Breast epithelium (tissue), 4 donors: ENCODE measurements at places on chromosomes 5 and 9. TPM values are rescaled to one million over a fixed set of nuclear protein-coding genes. Genes with fewer than 3 reads are reported as not detected.
A peak's percentile ranks its signal among the peaks of the same experiment; 100 is the strongest.

DNA sequence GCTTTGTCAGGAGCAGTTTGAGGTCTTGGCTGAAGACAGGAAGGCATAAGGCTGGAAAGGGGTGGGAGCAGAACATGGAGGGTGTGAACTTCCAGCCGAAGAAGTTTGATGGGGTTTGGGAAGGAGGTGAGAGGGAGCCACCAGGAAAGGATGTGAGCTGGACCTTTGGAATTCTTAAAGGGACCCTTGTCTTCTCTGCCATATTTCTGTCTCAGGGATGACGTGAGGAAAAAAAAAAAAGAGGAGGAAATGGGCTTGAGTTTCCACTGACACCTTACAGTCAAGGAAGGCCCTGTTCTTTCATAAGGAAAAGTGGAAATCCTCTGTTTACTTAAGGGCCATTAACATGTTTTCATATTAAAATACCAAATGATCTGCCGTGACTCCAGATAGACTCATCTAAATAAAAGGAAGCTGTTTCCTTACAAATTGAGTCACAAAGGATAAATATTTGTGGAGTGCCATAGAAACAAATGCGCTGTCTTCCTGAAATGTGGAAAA lies 132.1 kb downstream of the PALM2AKAP2 start:
- DNase-seq: no peak
- H3K36me3 ChIP-seq: no peaks in the 10 kb centered on the region
- H3K4me1 ChIP-seq: no peaks in the 10 kb centered on the region

GRCh38 chr5:158265346-158265745 lies 406.4 kb upstream of the CLINT1 start:
- no peak overlapping the region for H3K27ac ChIP-seq
- H3K4me3 ChIP-seq: no peak overlapping the region
- H3K36me3 ChIP-seq: no peaks in the 10 kb centered on the region

GRCh38 chr5:87746891-87747377 lies 334.2 kb upstream of the CCNH start:
- no peak for DNase-seq
- H3K36me3 ChIP-seq: no peaks in the 10 kb centered on the region
- H3K27ac ChIP-seq: no peak overlapping the region
- H3K4me1 ChIP-seq: no peaks in the 10 kb centered on the region
- no peaks in the 10 kb centered on the region for H3K27me3 ChIP-seq

- H3K27me3 ChIP-seq: no peaks in the 10 kb centered on the region
- H3K4me3 ChIP-seq: no peak overlapping the region
- no peak for DNase-seq
- H3K27ac ChIP-seq: no peak overlapping the region
These were observed 29.6 kb downstream of the SAR1B start for GRCh38 chr5:134603059-134603458.

DNA sequence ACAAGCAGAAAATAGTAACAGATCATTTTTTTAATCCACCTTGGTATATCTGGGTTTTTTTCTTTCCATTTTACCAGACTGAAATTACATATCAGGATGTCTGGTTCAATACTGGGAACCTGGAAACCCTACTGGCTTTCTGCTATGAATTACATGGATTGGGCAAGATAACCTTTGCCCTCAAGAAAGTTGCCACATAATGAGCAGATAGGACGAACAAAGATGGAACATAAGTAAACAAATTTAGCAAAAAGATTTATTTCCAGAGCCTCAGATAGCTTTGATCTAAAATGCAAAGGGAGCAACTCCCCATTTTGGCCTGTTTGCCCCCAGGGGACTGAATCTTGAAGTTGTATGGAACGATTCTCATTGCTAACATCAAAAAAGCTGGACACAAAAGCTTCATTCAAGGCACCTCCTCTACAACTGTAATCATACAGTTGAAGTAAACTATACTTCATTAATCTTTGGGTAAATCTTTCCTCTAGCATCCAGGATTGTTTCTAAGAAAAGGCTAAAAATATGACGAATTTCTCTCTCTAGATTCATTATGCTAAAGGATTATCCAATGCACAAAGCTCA lies 131.6 kb upstream of the PTGER4 start:
- no peaks in the 10 kb centered on the region for H3K36me3 ChIP-seq
- H3K27ac ChIP-seq: no peak overlapping the region
- no peaks in the 10 kb centered on the region for H3K27me3 ChIP-seq
- DNase-seq: no peak

DNA sequence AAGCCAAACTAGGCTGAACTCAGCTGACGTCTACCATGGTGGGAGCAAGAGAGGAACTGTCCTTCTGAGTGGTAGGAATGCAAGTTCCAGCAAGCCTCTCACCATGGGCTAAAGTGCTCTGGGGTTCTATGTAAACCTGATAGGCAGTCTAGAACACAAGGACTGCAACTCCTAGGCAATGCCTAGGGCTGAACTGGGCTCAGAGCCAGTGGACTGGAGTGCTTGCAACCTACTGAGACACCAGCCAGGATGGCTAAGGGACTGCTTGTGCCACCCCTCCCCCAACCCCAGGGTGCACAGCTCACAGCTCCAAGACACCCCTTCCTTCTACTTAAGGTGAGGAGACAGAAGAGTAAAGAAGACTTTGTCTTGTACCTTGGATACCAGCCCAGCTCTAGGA lies 12.1 kb upstream of the RCL1 start:
- H3K4me1 ChIP-seq: no peaks in the 10 kb centered on the region
- no peaks in the 10 kb centered on the region for H3K27me3 ChIP-seq
- H3K4me3 ChIP-seq: no peak overlapping the region
- H3K36me3 ChIP-seq: no peaks in the 10 kb centered on the region

GRCh38 chr5:6755519-6755918 lies 42.3 kb downstream of the TENT4A start:
- no peaks in the 10 kb centered on the region for H3K4me1 ChIP-seq
- no peak for DNase-seq
- no peaks in the 10 kb centered on the region for H3K27me3 ChIP-seq

DNA sequence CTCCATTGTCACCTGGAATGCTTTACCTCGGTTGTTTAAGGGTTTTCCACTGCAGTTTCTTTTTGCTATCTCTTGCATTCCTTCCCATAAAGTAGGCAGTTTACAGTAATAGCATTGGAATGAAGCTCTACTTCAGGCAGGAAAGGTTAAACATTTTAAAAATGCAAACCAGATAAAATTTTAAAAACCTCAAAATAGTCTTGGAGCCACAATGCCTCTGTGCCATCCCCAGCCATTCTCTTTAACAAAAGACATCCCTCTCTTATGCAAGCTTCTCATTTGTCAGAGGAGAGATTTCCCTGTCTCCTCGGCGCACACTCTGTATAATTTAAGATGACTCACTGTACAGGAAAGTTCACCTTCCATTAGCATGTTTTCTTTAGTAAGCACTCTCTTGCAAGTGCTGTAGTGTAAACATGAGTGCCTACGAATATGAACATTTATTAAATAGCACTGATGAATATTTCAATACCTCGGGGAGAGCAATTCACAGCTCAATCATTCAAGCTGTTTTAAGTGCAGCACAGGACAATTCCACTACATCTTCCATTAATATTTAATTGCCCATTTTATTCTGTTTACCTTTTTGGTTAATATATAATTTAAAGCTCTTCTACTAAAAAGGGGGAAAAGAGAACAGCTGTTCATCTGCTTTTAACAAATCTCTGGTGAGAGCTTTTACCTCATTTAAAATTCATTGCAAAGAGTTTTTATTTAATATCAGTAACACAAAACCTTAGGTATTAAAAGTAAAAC lies 343.6 kb downstream of the SPATA31D1 start:
- H3K36me3 ChIP-seq: no peaks in the 10 kb centered on the region
- H3K27ac ChIP-seq: no peak overlapping the region
- DNase-seq: no peak
- no peaks in the 10 kb centered on the region for H3K4me1 ChIP-seq
- no peaks in the 10 kb centered on the region for H3K27me3 ChIP-seq

- no peaks in the 10 kb centered on the region for H3K27me3 ChIP-seq
- no peak overlapping the region for H3K27ac ChIP-seq
- H3K4me3 ChIP-seq: no peak overlapping the region
- no peaks in the 10 kb centered on the region for H3K4me1 ChIP-seq
- DNase-seq: no peak
These were observed 306.1 kb upstream of the WWC1 start for GRCh38 chr5:167985373-167985772.

GRCh38 chr5:53368516-53368915 lies 111.9 kb upstream of the FST start:
- H3K4me1 ChIP-seq: no peaks in the 10 kb centered on the region
- no peak overlapping the region for H3K27ac ChIP-seq
- no peaks in the 10 kb centered on the region for H3K36me3 ChIP-seq
- H3K27me3 ChIP-seq: no peaks in the 10 kb centered on the region
- H3K4me3 ChIP-seq: no peak overlapping the region

GRCh38 chr9:121692606-121693387 lies 41.4 kb downstream of the DAB2IP start:
- H3K4me1 ChIP-seq: no peaks in the 10 kb centered on the region
- H3K27ac ChIP-seq: peak overlapping the region; percentile 45
- no peaks in the 10 kb centered on the region for H3K27me3 ChIP-seq

- H3K4me1 ChIP-seq: no peaks in the 10 kb centered on the region
- H3K27me3 ChIP-seq: no peaks in the 10 kb centered on the region
- H3K27ac ChIP-seq: no peak overlapping the region
- H3K36me3 ChIP-seq: no peaks in the 10 kb centered on the region
- no peak for DNase-seq
These were observed 445.6 kb downstream of the MAT2B start for GRCh38 chr5:163951069-163951468.

GRCh38 chr9:129675620-129676019 lies 10.2 kb downstream of the PRRX2 start:
- no peaks in the 10 kb centered on the region for H3K27me3 ChIP-seq
- no peak overlapping the region for H3K4me3 ChIP-seq
- no peaks in the 10 kb centered on the region for H3K36me3 ChIP-seq

GRCh38 chr9:11973011-11973410 lies 720.2 kb upstream of the TYRP1 start:
- no peak overlapping the region for H3K27ac ChIP-seq
- no peaks in the 10 kb centered on the region for H3K27me3 ChIP-seq

DNA sequence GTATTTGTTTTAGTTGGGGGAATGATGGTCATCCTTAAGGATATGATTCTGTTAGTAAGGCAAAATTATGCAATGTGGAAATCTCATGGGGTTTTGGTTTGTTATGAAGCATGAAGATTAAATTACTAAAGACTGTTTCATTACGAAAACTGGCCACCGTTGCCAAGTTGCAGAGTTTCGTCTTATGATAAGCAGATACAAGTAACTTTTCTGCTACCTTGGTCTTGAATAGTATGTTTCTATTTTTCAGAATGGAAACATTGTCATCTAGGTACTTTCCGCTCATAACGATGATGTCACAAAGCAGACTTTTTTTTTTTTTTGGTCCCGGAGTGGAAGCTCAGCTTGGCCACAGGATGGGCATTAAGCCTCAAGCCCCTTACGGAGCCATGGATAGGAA lies 4.2 kb downstream of the CCNI2 start:
- no peaks in the 10 kb centered on the region for H3K36me3 ChIP-seq
- no peaks in the 10 kb centered on the region for H3K4me1 ChIP-seq
- H3K27ac ChIP-seq: no peak overlapping the region
- DNase-seq: peak; percentile 45
- H3K27me3 ChIP-seq: no peaks in the 10 kb centered on the region

DNA sequence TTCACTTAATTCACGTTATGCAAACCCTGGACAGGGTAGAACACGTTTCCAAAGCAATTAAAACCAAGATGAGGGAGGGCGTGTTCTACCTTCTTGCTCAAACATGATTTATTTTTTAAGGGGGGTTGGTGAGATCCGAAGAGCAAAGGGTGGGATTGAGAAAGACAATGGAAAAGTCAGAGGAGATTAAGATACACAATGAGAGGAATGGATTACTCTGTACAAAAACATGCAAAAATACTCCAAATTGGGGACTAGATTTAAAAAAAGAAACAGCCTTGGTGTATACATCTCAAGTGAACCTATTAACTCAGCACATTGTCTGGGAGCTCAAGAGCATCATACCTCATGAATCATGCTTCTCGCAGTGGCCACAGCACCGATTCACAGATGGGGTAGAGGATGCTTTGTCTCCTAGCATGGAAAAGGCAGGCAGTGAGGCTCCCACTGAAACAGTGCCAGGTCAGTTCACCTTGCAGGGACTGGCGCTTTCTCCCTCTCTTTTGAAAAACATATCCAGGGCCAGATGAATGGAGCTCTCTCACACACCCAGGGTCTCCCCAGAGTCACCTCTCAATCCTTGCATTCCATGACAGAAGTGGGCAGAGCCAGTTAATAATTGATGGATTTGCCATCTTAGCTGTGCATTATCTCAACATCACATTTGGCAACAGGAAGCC lies 459.7 kb downstream of the BNC2 start:
- H3K4me1 ChIP-seq: no peaks in the 10 kb centered on the region
- DNase-seq: no peak
- H3K27me3 ChIP-seq: no peaks in the 10 kb centered on the region
- no peaks in the 10 kb centered on the region for H3K36me3 ChIP-seq
- H3K4me3 ChIP-seq: no peak overlapping the region

- H3K27ac ChIP-seq: peak overlapping the region; percentile 43
- no peaks in the 10 kb centered on the region for H3K36me3 ChIP-seq
- no peak for DNase-seq
These were observed 89.8 kb downstream of the NTRK2 start for GRCh38 chr9:84759300-84759750.

NFIB gene
- total RNA-seq: 105 TPM

SH3GL2 gene
- 0.16 TPM for total RNA-seq

FAXDC2 gene
- total RNA-seq: 43.9 TPM

PCDHA1 gene
- not detected for total RNA-seq

ENHO gene
- 1.8 TPM for total RNA-seq

UNC13B gene
- 19.3 TPM for total RNA-seq
